ENCODE measurements at places on chromosomes 5 and 9. TPM values are rescaled to one million over a fixed set of nuclear protein-coding genes. Genes with fewer than 3 reads are reported as not detected.

Gene PLCXD3
- total RNA-seq, result not detected

DNA sequence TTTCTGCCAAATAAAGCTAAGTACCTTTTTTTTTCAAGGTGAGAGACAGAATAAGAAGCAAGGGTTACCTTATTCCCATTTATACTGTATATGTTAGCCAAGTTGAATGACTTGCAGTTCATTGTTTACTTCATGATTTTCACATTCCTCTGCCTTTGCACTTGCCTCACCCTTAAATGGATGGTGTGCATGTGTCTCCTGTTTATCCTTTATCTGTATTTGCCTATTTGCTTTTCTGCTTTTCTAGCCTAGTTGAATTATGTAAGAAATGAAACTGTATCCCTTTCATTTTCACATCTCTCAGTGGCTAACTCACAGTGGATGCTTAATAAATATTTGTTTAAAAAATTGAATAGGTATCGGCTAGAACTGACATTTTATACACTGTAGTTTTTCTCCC is 200.8 kb upstream of the ST8SIA4 start:
- no peak for DNase-seq
- no peaks in the 10 kb centered on the region for H3K4me1 ChIP-seq
- H3K27me3 ChIP-seq, result no peaks in the 10 kb centered on the region
- no peaks in the 10 kb centered on the region for H3K36me3 ChIP-seq
- no peak overlapping the region for H3K4me3 ChIP-seq
- H3K27ac ChIP-seq, result no peak overlapping the region

GRCh38 chr5:141875795-141876627 is 2.2 kb downstream of the PCDH1 start:
- peaks cover 28% of the 10 kb centered on the region for H3K4me1 ChIP-seq
- H3K27ac ChIP-seq, result no peak overlapping the region

GRCh38 chr5:140196115-140196814 is 21.3 kb downstream of the CYSTM1 start:
- H3K4me3 ChIP-seq, result no peak overlapping the region
- H3K27ac ChIP-seq, result no peak overlapping the region

- H3K27me3 ChIP-seq, result no peaks in the 10 kb centered on the region
- H3K27ac ChIP-seq, result no peak overlapping the region
- H3K4me1 ChIP-seq, result no peaks in the 10 kb centered on the region
- peaks cover 4% of the 10 kb centered on the region for H3K36me3 ChIP-seq
Measured at GRCh38 chr5:125592856-125593255, 830.4 kb upstream of the GRAMD2B start.

Measured in activated T-cell treated with anti-CD3 and anti-CD28 coated beads, Interleukin-2, amount 50 U/mL, for 72 hours (primary cell).